Activated naive CD8-positive, alpha-beta T cell treated with anti-CD3 and anti-CD28 coated beads for 36 hours (primary cell): ENCODE measurements at places on chromosomes 7 and 10. TPM values are rescaled to one million over a fixed set of nuclear protein-coding genes. Genes with fewer than 3 reads are reported as not detected.

- H3K4me3 ChIP-seq = no peak overlapping the region
- no peaks in the 10 kb centered on the region for H3K27me3 ChIP-seq
- no peak overlapping the region for H3K27ac ChIP-seq
- H3K4me1 ChIP-seq = no peaks in the 10 kb centered on the region
Observed at GRCh38 chr7:80060218-80060806, 74.3 kb upstream of the GNAI1 start.

DNA sequence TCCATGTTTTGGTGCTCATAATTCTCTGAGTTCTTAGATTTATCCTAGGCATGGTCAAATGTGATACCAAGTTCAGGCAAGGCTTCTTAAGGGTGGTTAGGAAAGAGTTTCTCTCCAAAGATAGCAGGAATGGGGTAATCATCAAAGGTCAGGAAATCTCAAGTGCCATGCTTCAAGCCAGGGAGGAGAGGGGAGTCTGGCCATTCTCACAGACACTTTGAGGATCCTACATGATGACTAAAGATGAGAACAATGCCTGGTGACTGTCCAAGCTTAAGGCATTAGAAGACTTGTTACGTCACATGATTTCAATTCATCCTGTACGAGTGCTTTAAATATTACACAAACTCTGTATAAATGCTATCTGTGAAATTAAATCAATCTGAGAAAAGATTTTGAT lies 59.4 kb downstream of the POM121L12 start:
- DNase-seq = no peak
- no peaks in the 10 kb centered on the region for H3K36me3 ChIP-seq
- H3K27me3 ChIP-seq = no peaks in the 10 kb centered on the region
- no peaks in the 10 kb centered on the region for H3K4me1 ChIP-seq
- H3K27ac ChIP-seq = no peak overlapping the region

DNA sequence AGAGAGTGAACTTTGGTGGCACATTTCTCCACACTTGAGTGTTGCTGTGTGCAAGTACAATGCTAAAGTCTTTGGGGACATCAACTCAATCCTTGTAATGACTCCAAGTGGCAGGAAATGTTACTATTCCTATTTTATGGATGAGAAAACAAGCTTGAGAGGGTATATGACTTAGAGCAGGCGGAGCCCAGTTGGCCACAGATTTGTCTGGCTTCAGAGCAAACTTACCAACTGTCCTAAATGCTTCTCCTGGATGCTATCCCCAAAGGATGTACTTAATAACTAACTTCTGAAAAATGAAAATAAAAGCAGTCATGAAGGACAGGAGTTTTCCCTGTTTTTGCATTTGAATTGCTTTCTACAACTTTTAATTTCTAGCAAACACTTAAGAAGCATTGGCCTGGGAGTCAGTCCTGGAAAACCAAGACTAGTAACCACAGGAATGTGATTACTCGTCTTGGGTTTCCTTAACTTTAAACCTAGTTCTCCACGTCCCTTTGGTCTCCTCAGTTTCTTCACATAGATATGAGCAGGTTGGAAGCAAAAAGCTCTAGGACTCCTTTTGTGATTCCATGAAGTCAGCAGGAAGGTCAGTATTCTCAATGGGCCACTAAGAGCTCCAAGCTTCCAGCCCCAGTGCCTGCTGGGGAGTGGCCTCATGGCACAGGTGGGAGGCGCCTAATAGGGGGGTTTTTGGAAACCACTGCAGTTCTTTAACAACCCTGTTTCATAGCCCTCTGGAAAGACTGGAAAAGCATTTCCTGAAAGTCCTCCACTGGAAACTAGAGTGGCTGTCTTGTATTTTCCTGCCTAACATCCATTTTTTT lies 140.8 kb downstream of the GLCCI1 start:
- peaks cover 31% of the 10 kb centered on the region for H3K4me1 ChIP-seq
- no peaks in the 10 kb centered on the region for H3K27me3 ChIP-seq
- H3K27ac ChIP-seq = no peak overlapping the region
- H3K36me3 ChIP-seq = peaks cover 2% of the 10 kb centered on the region
- no peak overlapping the region for H3K4me3 ChIP-seq
- DNase-seq = no peak

DNA sequence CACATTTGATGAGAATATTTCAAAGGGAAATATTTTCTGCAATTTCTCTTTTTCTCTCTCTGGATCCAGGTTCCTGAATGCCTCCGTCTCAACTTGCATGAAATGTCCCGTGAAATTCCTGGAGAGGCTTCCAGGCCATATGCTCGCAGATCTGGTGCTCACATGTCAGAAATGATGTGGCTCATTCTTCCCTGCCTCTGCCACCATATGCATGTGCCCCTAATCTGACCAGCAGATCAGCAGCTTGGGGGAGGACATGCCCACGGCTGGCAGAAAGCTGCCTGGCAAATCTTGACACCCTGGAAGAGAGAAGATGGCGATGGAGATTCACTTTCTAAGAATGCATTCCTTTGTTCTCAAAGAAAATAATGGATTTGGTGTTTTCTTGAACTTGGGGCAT lies 490.7 kb downstream of the RPS24 start:
- H3K27me3 ChIP-seq = no peaks in the 10 kb centered on the region
- no peak overlapping the region for H3K4me3 ChIP-seq
- H3K27ac ChIP-seq = no peak overlapping the region
- H3K36me3 ChIP-seq = no peaks in the 10 kb centered on the region
- no peak for DNase-seq

- H3K27ac ChIP-seq = no peak overlapping the region
- no peaks in the 10 kb centered on the region for H3K27me3 ChIP-seq
- H3K4me1 ChIP-seq = peaks cover 54% of the 10 kb centered on the region
- peaks cover 34% of the 10 kb centered on the region for H3K36me3 ChIP-seq
- DNase-seq = no peak
Observed at GRCh38 chr10:11245095-11245479, 227.4 kb downstream of the CELF2 start.

EPO gene
- total RNA-seq = not detected

- peaks cover 5% of the 10 kb centered on the region for H3K27me3 ChIP-seq
- no peak overlapping the region for H3K4me3 ChIP-seq
- DNase-seq = no peak
- no peaks in the 10 kb centered on the region for H3K4me1 ChIP-seq
- no peak overlapping the region for H3K27ac ChIP-seq
Observed at GRCh38 chr7:112118581-112119566, 87.3 kb downstream of the DOCK4 start.

PIP gene
- total RNA-seq = not detected

DNA sequence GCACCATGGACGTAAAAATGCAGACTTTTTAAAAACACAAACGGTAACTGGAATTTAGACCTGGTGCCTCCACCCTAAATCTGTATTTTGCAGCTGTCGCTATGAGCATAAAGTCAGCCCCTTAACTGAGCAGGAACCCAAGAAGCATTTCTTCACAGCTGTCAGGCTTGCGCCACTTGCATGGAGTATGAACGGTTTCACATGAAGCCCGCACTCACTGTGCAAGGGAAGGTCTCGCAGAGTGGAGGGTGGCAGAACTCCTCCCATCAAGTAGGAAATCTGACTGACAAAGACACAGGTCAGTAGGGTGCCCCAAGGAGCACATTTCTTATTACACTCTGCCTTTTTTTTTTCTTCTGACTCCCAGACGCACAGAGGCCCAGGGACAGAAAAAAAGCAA lies 58.5 kb downstream of the ELMO1 start:
- peaks cover 44% of the 10 kb centered on the region for H3K4me1 ChIP-seq
- no peak overlapping the region for H3K27ac ChIP-seq
- no peak for DNase-seq

DNA sequence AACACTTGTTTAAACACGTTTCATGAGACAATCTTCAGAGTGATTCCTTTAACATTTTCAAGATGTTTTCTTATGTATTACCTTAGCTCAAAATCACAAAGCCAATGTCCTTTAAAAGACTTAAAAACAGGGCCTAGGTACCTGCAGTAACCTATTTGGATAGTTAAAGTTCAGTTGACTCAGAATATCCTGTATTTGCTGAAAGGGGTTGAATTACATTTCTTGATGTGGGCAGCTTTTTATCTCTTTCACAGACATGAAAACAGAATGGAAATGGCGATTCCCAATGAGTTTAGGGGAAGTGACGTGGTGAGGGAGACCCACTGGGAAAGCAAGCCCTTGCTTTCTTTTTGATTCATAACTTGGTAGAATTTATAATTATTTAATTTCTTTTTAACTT lies 324.4 kb upstream of the AOAH start:
- peaks cover 18% of the 10 kb centered on the region for H3K36me3 ChIP-seq
- no peak for DNase-seq
- H3K27me3 ChIP-seq = no peaks in the 10 kb centered on the region
- no peak overlapping the region for H3K27ac ChIP-seq
